Kidney tubule cell (primary cell): ENCODE measurements at places on chromosomes 16 and 17.
A peak's percentile ranks its signal among the peaks of the same experiment; 100 is the strongest.

DNA sequence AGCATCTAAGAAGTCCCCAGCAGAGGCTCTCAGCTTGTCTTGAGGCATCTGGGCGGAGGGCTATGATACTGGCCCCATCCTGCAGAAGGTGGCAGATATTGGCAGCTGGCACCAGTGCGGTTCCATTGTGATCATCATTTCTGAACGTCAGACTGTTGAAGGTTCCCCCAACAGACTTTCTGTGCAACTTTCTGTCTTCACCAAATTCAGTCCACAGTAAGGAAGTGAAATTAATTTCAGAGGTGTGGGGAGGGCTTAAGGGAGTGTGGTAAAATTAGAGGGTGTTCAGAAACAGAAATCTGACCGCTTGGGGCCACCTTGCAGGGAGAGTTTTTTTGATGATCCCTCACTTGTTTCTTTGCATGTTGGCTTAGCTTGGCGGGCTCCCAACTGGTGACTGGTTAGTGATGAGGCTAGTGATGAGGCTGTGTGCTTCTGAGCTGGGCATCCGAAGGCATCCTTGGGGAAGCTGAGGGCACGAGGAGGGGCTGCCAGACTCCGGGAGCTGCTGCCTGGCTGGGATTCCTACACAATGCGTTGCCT is at the start of gene CIITA:
Gene CIITA (plus strand): TSS at position 404 of the 543 bp plus-strand sequence. CDS start 129 bp downstream, at position 533.
- peak; percentile 94 for DNase-seq

DNA sequence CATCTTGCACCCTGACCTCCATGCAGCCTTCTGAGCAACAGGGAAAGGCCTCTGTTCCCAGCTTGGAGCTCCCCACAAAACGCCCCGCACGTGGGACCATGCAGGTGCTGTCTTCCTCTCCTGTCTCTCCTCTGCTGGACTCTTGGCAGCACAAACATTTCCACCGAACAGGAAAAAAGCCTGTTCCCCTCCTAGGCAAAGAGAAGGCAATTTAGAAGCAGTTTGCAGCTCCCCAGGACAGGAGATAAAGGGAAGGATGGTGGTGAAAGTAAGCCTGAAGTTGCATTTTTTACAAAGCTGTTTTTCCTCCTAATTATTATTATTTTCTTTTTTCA is 7.7 kb upstream of the CIBAR2 start:
- DNase-seq = no peak

- DNase-seq = no peak
Measured at GRCh38 chr16:46991729-46992704, 18.5 kb upstream of the DNAJA2 start.

DNA sequence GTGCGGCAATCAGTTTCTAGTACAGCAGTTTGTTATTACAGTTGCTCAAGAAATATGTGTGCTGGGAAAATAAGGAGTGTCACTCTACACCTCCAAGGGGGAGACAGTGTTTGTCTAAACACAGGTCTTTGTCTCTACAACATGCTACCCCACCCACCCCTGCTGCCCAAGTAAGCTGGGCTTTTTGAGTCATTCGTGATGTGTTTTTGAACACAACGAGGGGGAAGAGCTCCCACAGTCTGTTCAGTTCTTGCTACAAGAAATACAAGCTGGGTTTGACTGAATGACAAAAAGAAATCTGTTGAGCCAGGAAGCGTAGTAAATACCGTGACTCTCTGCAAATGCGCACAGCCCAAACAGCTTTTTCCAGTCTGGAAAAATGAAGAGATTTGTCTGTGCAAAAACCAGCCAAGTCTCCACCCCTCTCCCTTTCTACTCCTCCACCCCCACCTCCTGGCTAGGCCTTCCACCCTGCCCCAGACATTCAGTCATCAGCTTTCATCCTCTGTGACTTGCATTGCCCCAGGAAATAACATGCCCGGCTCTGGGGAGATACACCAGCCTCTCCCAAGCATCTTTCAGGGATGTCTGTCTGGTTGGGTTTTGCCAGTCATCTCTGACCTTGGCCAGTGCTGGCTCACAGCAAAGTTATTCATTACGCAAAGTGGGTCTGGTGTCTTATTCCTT is 25.7 kb downstream of the CHD9 start:
- peak; percentile 78 for DNase-seq

DNA sequence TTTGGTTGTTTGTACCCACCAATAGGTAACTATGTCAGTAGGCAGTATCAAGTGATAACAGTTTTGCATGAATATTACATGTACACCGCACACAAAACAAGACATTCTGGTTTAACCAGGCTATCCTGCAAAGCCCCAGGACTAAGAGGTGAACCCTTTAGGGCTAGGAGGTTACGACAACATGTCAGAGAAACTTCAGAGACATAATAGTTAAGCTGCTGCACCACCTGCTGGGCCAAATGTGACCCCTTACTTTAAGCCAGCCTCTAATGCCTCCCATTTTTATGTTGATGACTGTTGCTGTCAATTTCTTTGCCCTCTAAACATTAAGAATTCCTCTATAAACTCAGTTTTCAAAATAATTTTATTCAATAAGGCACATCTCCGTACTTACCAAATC is 15.4 kb downstream of the SRP68 start:
- no peak for DNase-seq

GRCh38 chr16:1781758-1782407 is 488 bp downstream of the SPSB3 start:
- DNase-seq = peak; percentile 79

DNA sequence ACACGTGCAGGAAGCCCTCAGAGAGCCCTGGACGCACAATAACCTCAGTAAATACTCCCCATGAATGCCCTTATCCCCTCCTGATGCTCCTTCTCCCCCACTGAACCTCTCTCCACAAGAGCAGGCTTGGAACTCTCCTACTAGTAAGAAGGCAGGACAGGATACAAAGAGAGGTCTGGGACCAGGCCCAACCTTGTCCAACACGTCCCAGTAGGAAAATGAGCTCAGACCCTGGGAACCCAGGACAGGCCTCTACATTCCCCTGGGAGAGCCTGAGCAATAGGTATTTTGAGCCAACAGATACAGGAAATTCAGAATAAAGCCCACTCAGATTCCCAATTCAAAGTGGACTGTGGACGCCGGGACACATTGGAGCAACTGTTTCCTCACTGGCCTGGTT is 19.2 kb downstream of the ZNF423 start:
- DNase-seq = no peak

GRCh38 chr16:1002399-1003166 is 21.0 kb downstream of the SOX8 start:
- peak; percentile 88 for DNase-seq

DNA sequence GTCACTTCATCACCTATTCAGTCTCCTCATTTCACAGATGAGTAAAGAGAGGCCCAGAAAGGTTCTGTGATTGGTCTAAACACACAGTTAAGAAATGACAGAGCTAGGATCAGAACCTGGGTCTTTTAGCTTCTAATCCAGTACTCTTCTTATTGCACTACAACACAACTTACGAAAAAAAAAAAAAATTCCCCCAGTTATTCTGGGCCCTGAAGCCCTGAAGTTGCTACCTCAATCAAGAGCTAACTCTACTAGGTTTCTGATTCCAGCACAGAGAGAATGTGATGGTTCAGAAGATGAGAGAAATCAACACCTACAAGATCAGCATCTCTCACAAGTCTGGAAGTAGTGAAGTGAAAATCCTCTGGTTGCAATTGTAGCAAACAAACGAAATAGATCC is 37.3 kb downstream of the GRB7 start:
- no peak for DNase-seq

DNA sequence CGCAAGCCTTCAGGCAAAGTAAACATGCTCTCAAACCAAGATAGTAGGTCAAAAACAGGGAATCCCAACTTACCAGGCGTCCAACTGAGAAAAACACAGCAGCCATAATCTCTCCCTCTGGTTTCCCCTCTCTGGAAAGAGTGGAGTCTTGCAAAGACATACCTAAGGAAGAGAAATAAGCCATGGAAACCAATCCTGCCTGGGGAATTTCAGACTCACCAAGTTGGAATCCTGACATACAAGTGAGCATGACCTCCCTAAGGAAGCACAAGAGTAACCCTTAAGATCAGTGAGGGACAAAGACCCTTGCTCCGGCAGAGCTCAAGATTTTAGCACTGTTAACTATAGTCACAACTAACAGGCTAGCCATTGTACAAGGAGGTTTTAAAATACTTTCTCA is 4.1 kb downstream of the ZNF624 start:
- no peak for DNase-seq

DNA sequence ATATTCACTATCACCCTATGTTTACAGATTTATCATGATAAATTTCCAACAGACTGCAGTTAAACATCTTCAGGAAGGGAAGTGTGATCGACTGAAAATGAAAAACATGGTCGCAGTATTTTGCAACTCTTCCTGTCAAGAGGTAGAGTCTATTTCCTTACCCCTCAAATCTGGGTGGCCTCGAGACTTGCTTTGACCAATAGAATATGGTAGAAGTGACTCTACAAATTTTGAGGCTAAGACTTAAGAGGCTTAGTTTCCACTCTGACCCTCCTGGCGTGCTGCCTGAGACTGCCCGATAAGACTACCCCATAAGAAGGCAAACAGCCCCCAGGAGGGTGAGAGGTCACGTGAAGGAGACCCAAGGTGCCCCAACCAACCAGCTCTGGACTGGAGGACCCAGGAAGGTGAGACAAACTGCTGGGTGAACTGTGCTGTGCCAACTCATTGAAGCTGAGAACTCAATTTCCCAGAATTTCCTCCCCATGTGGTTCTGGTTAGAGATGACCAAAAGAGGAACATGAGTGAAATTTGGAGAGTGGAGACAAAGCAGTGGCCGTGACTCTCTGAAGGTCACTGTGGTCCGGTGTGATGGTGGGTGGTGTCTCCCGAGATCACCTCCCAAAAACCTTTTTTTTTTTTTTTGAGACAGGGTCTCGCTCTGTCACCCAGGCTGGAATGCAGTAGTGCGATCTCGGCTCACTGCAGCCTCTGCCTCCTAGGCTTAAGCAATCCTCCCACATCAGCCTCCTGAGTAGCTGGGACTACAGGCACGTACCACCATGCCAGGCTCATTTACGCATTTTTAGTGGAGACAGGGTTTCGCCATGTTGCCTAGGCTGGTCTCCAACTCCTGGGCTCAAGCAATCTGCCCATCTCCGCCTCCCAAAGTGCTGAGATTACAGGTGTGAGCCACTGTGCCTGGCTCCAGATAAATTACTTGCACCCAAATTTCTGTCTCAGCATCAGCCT is 38.2 kb upstream of the LITAF start:
- no peak for DNase-seq

- DNase-seq = peak; percentile 15
Measured at GRCh38 chr17:56678249-56679114, 85.0 kb downstream of the NOG start.

DNA sequence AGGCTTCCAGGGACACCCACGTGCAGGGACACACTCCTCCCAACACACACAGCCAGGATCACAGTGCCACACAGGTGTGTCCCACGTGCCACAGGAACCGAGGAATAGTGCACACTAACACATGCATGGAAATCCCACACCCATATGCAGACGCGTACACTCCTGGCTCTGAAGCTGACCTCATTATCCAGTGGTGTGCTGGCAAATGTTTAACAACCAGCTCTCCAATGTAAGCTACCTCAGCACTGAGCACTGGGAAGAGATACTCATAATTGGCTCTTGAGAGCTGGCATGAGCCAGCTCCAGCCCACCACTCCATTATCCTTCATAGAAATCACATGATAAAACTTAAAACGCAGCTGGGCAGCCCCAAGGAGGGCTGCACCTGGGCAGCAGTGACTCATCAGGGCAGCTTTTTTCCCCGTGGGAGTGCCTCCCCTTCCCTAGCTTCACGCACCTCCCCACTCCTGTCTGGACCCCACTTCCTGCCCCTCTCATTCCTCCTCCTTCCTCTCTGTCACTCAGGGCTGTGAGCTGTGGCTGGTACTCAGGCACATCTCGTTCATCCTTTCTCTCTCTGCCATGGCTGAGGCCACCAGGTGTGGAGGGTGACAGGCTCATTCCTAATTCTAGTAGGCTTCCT is 14.9 kb upstream of the TBX21 start:
- peak; percentile 63 for DNase-seq

DNA sequence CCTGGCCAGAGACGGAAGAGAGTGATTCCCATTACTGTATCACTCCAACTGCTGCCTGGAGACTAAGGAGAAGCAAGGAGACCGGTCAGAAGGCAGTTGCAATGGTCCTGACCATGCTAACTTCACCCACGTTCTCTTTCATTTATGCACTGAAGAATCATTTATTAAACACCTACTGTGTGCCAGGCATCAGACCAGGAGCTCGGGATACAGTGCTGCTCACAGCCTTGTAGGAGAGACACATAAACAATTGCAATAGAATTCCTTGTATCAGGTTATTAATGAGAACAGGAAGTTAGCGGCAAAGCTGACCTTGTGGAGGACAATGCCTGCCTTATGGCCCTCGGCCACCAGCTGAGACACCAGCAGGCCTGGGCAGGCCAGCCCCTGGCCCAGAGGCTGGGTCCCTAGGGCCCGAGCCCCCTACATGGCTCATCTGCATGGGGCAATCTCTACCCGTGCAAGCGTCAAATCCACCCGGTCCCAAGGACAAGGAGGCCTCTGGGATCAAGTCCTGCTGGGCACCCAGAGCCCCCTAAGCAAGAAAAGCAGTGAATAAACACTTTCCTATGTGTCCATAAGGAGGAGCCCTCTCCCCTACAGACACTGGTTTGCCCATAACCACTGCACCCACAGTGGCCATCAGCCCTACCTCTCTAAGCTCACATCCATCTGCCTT is 8.6 kb upstream of the ENPP7 start:
- DNase-seq = no peak

- DNase-seq = peak; percentile 55
Measured at GRCh38 chr16:89366561-89367537, 123.5 kb downstream of the ANKRD11 start.

GRCh38 chr17:31493656-31494155 is 102.2 kb downstream of the RAB11FIP4 start:
- no peak for DNase-seq

GRCh38 chr16:66028510-66029216 is 337.8 kb upstream of the CDH5 start:
- no peak for DNase-seq

- DNase-seq = no peak
Measured at GRCh38 chr16:30813821-30814189, 26.8 kb upstream of the ZNF629 start.

GRCh38 chr16:72785171-72785570 is 262.8 kb downstream of the ZFHX3 start:
- DNase-seq = no peak

DNA sequence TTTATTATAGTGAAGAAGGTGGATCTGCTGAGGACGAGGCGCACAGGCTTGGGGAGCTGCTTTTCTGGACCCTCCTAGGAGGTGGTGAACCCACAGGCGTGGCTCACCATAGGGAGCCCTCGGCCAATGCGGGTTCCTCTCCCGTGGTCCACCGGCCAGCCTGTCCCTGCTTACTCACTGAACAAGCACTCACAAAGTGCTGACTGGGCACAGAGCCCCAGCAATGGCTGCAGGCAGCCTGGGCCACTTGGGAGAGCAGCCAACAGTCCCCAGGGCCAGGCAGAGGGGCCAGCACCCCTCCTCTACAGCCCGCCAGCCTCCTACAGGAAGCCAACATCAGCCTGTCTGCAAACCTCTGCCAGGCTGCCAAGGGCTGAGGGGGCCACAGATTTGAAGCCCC is 19.1 kb upstream of the NCBP3 start:
- DNase-seq = peak; percentile 51

DNA sequence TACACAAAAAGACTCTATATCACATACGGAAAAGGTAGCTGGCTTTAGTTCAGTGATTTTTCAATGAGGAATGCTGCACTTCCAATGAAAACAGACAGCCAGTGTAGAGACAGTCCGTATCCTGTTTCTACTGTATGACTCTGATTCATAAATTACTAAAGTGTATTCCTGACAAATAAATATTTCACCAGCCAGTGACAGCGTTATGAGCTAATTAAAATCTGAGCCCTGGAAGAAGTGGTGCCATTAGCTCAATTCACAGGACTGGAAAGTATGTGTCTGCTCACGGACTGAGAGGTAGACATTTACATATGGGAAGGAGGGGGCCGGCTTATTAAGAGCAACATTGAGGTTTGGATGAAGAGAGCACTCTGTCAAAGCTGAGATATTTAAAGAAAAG is 207.9 kb upstream of the RBFOX1 start:
- peak; percentile 3 for DNase-seq
